ENCODE measurements at places on chromosomes 5 and 9.
A peak's percentile ranks its signal among the peaks of the same experiment; 100 is the strongest.

DNA sequence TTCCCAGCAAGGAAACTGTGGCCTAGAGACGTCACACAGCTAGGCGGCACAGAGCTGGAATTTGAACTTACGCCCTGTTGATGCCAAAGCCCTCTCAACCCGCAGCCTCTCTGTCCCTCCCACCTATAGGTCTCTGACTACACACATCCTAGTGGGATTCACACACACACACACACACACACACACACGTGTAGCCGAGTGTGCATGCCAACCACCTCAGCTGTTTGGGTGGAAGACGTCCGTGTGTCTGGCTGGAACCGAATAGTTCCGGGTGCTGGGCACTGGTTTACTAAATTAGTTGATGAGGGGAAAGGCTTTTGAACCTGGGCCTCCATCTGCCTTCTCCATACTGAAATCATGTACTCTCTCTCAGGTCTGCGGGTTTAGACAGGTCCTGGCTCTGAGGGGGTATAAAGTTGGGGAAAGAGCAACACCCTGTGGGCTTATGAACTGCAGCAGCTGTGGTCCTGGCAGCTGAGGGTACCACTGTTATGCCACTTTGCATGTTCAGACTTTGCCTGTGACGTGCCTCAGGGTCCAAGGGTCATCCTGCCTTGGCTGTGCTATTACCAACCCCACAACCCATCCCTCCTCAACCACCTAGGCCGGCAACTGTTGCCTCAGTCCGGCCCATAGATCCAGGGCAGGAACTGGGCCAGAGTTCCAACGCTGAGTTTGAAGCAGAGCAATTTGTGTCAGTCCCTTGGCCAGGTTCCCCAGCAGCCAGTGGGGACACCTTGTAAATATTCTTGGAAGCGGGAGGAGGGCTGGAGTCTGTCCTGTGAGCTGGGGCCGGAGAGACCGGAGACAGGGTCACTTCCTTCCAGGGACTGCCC, 50.5 kb downstream of the PSD2 start:
- no peak for DNase-seq

DNA sequence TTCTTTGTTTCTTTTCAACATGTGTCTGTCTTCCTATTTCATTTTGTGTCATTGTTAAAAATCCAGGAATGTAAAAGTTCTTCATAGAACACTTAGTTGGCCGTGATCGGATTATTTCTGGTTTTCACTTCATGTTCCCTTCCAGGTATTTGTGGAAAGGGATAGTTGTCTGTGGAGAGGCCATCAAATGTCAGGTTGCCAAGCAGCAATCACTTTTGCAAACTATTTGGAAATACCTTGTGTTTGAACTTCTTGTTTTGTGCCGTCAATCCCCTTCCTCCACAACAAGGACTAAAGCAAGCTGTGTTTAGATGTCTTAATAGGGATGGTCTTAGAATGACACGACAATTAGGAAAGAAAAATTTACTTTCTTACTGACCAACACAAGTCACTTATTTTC, 116.9 kb upstream of the MPDZ start:
- DNase-seq, result no peak

DNA sequence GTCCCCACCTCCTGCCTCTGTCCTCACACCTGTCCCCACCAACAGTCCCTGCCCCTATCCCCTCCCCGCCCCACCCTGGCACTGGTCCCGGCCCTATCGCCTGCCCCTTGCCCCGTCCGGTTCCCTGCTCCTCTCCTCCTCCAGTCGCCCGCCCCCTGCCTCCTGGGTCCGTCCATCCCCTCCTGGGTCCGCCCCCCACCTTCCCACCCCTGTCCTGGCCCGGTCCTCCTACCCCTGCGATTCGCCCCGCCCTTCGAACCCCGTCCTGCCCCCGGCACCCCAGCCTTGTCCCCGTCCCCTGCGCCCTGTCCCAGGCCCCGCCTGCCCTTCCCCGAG, 372 bp downstream of the EDF1 start:
- no peak for DNase-seq

GRCh38 chr5:178160176-178160575, 6.5 kb upstream of the NHP2 start:
- DNase-seq, result no peak

GRCh38 chr9:34710023-34710422, at the start of gene CCL21:
TSS of gene CCL21 (minus strand) at chr9:34710136. CDS start at chr9:34710066, 70 bp downstream.
- DNase-seq, result no peak

DNA sequence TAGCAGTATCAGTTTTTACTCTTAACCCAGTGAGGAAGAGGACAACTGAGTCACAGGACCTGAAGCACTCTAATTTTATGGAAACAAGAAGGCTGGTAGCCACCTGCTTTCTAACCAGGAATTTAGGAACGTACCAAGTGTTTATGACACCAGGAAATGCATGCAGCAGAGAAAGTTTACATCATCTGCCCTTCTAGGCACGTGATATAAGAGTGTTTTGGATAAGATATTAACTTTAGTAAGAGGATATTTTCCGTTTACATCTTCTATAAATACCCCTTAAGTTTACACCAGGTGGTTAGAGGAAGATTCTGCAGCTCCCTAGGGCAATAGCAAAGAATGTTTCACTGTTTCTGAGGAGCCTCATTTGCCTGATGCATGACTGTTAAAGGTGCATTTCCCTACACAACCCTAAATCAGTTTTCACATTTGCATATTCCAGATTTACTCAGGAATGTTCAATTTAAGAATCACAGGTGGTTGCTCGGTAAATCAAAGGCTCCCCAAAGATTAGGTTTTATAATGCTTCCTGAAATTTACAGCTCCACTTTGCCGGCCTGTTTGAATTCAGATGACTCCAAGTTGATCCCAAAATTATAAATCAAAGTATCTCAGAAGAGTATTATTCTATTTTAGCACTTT, 1.8 kb downstream of the TSC1 start:
- peak; percentile 16 for DNase-seq

- peak; percentile 31 for DNase-seq
These were observed 130.3 kb downstream of the PAX5 start for GRCh38 chr9:36903541-36904435.
